Activated CD4-positive, alpha-beta T cell treated with anti-CD3 and anti-CD28 coated beads, Interleukin-2, amount 10 ng/mL, durations not matched to agents 24 days and 14 days (primary cell): ENCODE measurements at places on chromosomes 6 and 20.

- DNase-seq, result peak; percentile 88
Observed at GRCh38 chr6:157381631-157382621, 936 bp downstream of the ZDHHC14 start.

DNA sequence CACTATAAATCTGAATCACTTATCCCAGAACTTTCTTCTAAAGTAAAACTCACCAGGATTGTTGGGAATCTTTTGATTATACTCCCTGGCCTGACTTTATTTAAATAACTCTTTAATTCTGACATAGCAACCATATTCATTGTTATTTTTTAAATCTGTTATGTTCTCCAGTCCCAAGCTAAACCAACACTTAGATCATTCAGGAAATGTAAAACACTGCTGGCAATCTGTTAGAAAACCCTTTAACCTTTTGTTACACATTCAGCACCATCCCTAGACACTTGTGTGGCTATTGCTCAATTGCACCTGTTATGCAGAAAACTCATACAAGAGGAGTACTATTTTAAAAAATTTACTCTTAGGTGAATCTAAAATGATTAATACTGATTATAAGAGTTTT lies 101.8 kb upstream of the NHSL1 start:
- no peak for DNase-seq

- DNase-seq, result peak; percentile 95
Observed at GRCh38 chr6:137717074-137718073, 149.7 kb upstream of the TNFAIP3 start.

- DNase-seq, result no peak
Observed at GRCh38 chr6:18087396-18088165, 34.9 kb downstream of the NHLRC1 start.

- DNase-seq, result no peak
Observed at GRCh38 chr20:16257813-16258430, 315.3 kb downstream of the KIF16B start.

DNA sequence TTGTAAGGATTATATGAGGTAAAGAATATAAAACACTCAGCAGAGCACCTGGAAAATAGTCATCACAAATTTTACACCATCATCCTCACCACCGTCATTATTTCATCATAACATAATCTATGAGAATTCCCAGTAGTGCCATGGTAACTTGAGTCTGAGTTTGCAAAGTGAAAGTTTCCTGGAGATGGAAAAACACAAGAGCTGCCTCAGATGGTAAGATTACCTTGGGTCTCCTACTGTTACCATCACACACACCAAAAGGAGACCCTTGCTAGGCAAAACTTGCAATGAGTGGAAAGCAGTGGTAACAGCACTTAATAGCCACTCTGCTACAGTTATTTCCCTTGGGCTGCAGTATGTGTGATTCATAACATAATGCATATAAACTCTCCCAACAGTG lies 589.8 kb downstream of the RNF144B start:
- DNase-seq, result no peak

DNA sequence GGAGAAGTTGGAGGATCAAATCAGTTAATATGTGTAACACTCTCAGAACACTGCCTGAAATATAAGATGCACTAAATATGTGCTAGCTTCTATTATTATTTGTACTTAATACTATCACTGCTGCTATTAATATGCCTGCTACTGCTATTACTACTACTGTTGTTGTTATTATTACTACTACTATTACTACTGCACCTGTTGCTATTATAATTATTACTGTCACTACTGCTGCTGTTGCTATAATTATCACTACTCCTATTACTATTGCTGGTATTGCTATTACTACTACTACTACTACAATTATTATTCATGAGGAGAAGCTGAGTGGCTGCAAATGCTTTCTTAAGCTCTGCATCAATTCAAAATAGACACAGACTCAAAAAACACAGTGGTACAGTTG lies 16.7 kb upstream of the SSTR4 start:
- no peak for DNase-seq

- DNase-seq, result no peak
Observed at GRCh38 chr6:161465403-161465802, 191.5 kb upstream of the AGPAT4 start.

GRCh38 chr6:131823276-131823902 lies 15.6 kb downstream of the ENPP1 start:
- DNase-seq, result peak; percentile 41

DNA sequence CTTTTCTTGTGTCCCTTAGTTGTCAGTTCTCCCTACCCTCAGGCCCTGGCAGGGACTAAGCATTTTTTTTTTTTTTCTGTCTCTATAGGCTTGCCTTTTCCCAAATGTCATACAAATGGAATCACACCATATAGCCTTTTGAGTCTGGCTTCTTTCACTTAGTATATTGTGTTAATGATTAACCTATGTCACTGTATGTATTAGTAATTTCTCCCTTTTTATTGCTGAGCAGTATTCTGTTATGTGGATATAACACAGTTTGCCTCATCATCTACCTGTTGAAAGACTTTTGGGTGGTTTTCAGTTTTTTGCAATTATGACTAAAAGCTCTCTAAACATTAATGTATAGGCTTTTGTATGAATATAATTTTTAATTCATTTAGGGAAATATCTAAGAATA lies 16.0 kb upstream of the FBXO30 start:
- DNase-seq, result no peak

DNA sequence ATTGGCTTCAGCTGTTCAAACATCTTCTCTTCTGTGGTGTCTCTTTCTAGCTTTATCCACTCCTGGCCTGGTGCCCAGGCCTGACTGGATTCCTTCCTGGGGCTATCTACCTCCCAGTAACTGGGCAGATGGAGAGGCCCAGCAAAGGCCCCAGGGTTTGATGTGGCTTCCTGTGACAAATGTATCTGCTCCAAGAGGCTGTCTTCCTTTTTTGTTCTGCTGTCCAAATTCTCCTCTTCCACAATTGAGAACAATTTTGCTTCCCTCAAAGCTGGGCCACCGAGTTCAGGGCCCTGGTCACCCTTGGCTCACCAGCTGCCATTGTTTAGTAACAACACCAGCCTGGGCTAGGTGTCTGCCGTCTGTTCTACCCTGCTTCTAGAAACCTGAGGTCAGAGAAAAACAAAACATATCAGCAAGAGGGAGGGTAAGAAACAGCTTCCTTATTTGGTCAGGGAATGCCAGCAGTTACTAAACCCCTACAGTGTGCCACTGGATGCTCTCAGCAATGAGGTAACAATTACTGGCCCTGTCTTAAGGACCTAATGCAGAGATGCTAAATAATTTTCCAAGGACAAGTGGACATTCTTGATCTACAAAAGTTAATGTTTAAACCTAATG lies 3.9 kb downstream of the ZFP57 start:
- DNase-seq, result no peak

DNA sequence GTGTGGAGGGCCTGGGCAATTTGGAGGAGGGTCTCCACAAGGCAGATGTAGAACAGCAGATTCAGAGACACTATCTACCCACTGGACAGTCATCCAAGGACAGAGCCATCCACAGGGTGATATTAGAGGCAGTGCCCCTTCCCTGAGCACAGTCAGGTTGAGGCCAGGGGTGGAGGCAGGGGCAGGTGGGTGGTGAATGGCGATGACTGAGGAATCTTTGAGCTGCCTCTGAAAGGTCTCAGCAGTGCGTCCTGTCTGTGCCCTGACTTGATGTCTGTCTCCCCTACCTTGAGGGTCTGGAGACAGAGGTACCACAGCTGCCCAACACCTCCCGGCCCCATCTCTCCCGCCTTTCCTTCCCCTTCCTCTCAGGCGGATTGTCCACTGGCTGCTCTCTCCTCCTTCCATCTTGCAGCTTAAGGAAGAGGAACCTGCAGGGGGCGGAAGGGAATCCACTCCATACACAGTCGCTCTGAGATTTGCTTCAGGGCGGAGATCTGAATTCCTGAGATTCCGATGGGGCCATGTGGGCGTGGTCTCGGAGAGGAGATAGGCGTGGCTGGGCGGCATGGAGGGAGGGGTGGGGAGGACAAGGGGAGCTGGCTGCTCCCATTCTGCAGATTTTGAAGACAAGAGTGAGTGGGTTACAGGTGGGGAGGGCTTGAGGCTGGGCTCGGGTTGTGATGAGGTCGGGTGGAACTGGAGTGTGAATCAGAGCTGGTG lies 1.7 kb downstream of the MUCL3 start:
- no peak for DNase-seq

DNA sequence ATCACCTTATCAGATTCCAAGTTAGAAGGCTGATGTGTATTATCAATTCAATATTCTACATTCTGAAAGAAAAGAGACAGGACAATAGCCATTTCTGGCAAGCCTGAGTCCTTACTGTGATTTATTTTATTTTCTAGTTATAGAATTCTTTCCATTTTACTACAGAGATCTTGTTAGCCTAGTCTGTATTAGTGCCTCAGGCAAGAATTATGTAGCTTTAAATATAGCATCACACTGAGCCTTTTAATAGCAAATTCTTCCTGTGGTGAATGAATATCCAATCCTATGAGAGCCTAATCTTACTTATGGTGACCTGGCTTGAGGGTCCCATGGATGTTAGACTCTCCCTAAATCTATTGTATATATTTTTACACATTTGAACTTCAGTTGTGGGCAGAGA lies 732.8 kb upstream of the CITED2 start:
- DNase-seq, result no peak

GRCh38 chr6:144372611-144373594 lies 87.8 kb downstream of the UTRN start:
- DNase-seq, result no peak

DNA sequence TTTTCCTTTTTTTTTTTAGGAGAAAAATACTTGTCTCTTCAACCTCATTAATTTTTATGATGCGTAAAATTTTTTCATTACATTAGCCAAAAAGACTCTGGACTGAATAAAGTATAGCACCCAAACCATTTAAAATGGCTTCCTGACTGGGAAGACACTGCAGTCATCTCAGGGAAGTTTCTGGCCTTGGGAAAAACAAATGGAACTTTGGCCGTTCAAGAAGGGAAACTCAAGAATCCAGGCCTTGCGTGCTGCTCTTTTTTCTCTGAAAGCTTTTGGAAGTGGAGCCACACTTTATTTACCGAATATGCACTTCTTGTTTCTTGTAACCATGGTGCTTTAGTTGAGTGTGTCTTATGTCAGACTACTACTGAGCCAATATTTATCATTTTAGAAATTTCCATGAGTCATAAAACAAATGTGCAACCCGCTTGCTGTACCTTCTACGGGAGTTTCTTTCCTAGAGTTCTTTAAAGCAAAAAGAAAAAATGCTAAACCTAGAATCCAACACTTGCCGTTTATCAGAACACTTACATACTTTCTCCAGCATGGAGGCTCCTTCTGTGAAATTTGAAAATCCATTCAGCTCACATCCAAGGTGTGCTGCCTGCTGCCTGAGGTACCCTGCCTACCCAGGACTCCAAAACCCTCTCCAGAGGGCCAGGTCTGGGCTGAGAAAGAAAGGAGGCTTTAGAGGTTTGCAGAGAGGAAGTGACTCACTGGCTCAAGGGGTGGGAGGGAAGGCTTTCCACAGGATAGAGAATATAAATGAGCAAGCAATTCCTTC lies 11.5 kb upstream of the DSTN start:
- DNase-seq, result peak; percentile 71

GRCh38 chr6:83183082-83183828 lies 9.8 kb downstream of the PGM3 start:
- no peak for DNase-seq

DNA sequence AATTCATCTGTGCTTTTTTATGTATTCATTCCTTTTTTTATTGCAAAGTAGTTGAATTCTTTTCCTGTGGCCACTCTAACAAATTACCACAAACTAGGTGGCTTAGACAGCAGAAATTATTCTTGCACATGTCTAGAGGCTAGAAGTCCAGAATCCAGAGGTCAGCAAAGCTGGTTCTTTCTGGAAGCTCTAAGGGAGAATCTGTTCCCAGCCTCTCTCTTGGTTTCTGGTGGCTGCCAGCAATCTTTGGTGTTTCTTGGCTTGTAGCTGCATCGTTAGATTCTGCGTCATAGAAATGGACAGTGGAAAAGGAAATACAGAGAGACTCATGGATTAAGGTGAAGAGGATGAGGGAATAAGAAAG lies 39.3 kb downstream of the GSTA2 start:
- no peak for DNase-seq

DNA sequence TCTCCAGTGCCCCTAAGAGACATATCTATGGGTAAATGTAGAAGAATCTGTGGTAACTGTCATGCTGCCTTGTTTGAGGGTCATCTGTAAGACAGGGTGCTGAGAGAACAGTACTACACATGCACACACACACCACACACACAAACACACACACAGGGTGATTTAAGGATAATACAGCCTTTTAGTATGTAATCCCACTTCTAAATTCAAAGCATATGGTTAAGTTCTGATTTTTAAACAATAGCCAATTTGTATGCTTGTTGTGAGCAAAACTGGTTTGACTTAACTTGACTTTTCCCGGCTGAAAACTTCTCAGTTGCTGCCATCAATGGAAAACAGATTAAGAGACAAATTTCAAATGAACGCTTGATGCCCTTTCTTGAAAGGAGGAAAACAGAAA lies 241.8 kb downstream of the ADGRG6 start:
- no peak for DNase-seq

- DNase-seq, result no peak
Observed at GRCh38 chr6:135006386-135006914, 48.2 kb downstream of the HBS1L start.

DNA sequence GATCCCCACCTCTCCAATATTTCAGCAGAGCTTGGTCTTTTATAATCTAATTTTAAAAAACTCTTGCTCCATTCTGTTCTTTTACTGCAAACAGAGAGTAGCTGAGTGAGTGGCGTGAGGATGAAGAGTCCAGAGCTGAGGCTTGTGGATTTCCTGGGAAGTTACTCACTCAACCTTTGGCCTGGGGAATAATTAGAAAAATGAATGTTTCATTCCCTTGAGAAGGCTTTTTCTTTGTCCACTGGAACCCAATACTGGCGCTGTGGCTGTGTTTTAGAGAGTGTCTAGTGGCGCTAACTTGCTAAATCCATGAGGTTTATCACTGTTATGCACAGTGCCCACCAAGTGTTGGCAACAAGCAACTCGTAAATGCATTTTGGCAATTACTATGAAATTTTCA lies 251.5 kb downstream of the HIVEP2 start:
- DNase-seq, result no peak

DNA sequence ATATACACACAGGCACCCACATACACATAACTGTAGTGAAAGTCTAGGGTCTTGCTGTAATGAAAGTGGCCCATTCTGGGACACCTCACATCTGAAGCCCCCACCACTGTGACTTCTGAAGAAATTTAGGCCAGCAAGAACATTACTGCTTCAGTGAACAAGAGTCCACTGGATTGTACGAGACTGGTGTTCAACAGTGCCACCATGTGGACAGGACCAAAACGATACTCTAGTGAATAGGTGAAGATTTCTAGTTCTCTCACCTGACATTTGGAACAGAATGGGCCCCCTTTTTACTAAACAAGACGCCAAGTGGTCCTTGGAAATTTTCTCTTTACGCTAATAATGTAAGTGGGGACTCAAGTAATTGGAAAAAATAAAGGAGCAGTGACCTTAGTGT lies 156.9 kb downstream of the MAFB start:
- DNase-seq, result no peak

GRCh38 chr20:59071216-59071615 lies 28.6 kb upstream of the PRELID3B start:
- no peak for DNase-seq

GRCh38 chr6:165655191-165655590 lies 7.8 kb downstream of the PDE10A start:
- DNase-seq, result no peak
